ENCODE measurements at places on chromosomes 12 and 14.

- DNase-seq = no peak
Measured at GRCh38 chr12:92411687-92412086, 266.0 kb upstream of the BTG1 start.

GRCh38 chr12:4894019-4894418 lies 15.7 kb upstream of the KCNA1 start:
- no peak for DNase-seq

DNA sequence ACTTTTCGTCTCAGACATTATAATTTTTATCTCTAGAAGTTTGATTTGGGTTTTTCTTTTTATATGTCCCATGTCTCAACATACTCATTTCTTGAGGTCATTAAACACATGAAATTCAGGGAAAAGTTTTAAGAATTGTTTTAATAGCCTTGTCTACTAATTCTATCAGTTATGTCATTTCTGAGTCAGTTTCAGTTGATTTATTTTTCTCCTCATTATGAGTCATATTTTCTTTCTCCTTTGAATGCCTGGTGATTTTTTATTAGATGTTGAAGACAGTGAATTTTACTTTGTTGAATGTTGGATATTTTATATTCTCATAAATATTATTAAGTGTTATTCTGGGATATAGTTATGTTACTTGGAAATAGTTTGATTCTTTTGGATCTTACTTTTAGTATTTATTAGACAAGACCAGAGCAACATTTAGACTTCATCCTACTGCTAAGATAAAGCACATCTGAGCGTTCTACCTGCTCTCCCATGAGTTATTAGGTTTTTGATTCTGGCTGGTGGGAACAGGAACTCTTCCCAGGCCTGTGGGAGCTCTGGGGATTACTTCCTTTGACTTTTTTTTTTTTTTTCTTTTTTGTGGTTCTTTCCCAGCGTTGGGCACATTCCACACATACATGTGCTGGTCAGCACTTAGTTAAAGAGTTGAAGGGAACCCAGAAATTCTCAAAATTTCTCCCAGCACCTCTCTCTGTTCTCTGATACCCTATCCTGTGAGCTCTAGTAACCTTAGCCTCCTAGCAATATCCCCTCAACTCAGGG lies 1157.7 kb downstream of the BCL11B start:
- DNase-seq = no peak

DNA sequence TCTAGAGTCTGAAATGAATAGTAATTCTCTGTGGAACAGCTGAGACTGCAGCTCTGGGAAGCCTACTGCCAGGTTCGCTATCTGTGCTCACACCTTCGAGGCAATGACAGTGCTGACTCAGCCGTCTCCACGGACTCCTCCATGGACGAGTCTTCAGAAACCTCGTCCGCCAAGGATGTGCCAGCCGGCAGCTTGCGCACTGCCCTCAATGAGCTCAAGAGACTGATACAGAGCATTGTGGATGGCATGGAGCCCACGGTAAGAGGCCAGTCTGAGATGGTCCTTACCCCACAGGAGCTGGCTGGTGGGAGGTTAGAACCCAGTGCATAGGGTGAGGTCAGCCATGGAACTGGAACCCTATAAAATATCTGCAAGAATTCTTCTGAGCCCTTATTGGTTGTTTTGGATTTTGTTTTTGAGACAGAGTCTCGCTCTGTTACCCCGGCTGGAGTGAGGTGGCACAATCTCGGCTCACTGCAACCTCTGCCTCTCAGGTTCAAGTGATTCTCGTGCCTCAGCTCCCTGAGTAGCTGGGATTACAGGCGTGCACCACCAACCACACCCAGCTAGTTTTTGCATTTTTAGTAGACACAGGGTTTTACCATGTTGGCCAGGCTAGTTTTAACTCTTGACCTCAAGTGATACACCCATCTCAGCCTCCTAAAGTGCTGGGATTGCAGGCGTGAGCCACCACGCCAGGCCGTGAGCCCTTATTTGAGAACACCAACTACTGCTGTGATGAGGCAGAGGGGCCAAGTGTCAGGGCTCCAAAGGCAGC lies 43.9 kb downstream of the RAB35 start:
- DNase-seq = no peak

DNA sequence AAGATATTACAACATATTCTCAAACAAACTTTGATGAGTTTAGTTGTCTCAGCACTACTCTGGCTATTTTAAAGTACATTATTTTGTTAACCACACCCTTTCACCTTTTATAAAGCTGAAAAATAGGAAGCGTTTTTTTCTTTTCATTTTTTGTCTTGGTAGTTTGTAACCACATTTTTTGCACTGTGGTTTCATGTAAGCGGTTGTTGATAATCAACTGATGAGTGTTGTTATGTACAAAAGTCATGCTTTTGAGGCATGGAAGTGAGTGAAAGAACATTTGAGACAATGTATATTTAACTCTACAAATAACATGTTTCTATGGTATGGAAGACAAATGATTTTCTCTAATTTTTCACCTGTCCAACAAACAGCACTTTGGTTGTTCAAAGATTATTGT lies 52.1 kb upstream of the ATP2B1 start:
- DNase-seq = no peak

DNA sequence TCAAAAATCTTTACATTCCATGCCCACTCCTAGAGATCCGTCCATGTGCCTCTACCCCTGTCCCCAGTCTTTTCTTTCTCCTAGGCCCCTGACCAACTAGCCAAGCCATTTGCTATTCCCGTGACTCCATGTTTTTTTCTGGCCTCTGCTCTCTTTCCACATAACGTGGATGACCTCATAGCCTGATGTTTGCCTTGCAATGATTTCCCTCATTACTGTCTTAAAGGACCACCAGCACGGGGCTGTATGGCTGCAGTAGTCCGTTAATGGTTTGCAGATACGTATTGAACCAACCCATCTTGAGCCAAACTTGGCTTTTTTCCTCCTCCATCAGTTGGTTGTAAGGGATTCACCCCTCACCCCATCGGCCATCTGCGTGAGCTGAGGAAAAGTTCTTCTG lies 226.0 kb downstream of the PCNX1 start:
- DNase-seq = no peak

- DNase-seq = no peak
Measured at GRCh38 chr12:13725049-13725448, 256.4 kb downstream of the GRIN2B start.

GRCh38 chr12:48414021-48414420 lies 58.3 kb upstream of the ANP32D start:
- no peak for DNase-seq

All from RKO (cell line).